Dermis microvascular lymphatic vessel endothelial cell (primary cell): ENCODE measurements at places on chromosomes 2 and 18. TPM values are rescaled to one million over a fixed set of nuclear protein-coding genes. Genes with fewer than 3 reads are reported as not detected.

DNA sequence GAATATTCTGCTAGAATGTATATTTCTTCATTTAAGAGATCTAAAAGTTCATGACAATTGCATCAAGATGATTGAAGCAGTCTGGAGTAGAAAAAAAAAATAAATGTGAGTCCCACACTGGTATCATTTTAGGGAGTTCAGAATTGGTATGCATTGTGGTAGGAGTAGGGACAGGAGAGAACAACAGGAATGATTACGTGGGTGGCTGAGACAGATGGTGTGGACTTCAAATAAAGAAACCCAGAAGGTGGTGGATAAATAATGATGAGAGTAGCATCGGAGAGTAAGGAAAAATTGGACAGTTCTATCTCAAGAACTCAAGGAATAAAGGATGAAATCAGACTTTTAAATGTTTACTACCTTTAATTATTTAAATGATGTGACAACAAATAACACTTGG lies 289.6 kb downstream of the GALNT13 start:
- no peak for DNase-seq

DNA sequence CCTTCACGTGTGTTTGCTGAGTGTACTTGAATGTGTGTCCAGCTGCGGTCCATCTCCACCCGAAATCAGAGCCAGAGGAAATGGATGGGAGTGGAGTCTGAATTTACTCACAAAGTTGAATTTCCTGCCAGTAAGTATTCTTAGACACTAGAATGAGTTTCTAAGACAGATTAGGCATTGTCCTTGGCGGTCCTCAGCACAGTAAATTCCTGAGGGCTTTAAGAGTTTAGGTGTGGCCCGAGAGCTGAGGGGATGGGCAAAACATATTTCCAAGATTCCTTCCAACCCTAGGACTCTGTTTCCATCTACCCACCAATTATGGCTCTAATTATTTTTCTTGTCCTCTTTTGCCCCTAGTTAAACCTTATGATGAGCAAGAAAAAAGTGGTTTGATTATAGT lies 90.3 kb upstream of the PHLPP1 start:
- DNase-seq: no peak

GRCh38 chr2:202406445-202406978 lies 30.4 kb downstream of the BMPR2 start:
- no peak for DNase-seq

DNA sequence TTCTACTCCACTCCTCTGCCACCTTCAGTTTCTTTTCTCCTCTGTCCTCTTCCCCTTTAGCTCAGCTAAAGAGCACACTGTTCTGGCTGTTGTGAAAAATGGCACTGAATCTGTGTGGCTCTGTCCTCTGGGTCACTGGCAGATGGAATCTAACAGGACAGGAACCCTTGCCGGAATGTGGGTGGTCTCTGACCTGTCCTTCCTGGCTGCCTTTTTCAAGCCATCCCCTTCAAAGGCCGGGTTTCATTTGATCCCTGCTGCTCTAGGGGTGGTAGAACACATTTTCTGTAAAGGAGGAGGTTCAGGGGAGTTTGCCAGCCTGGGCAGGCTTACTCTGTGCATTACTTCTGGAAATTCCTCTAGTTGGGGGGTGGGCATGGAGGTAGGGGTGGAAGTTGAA lies 29.9 kb downstream of the MTCL1 start:
- no peak for DNase-seq

GRCh38 chr2:140256080-140256479 lies 1475.9 kb upstream of the NXPH2 start:
- DNase-seq: no peak

GRCh38 chr2:109558076-109558882 lies 55.5 kb downstream of the SEPTIN10 start:
- peak; percentile 98 for DNase-seq

- DNase-seq: no peak
Observed at GRCh38 chr2:206716623-206717022, 1.6 kb downstream of the DYTN start.

- DNase-seq: no peak
Observed at GRCh38 chr18:75467281-75467795, 39.8 kb upstream of the SMIM21 start.

CD8B2 gene
- not detected in 2 replicates for total RNA-seq

DNA sequence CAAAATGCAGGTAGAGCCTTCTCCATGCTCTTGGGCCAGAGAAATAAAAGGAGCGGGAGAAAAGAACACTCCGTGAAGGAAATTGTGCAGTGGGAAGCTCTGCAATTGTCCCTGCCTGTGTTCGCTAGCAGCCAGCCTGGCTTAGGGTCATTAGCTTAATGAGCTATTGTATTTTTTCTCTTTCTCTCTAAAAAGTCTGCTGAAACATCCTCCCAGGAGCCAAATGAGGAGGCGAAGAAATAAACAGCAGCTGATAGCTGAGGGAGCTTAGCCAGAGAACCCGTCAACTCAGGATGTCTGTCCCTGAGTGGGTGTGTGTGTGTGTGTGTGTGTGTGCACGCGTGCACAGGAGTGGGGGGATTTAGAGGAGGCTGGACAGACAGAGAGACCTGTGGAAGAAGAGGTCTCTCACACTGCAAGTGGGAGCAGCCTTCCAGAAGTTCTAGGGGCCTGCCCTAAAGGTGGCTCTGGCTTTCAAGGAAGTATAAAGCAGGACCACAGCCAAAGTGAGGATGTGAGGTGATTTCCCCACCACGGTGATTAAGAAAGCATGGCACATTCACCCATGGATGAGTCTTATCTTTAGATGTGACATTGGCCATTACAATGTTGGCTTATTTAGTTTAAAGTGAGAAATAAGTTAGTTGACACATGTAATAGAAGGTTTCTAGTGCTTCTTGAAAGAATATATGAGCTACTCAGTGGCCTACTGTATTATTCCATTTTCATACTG lies 690.4 kb downstream of the RNF144A start:
- no peak for DNase-seq

GRCh38 chr18:3226048-3226447 lies 6.3 kb upstream of the MYOM1 start:
- no peak for DNase-seq

GRCh38 chr2:88218981-88219380 lies 48.8 kb downstream of the THNSL2 start:
- no peak for DNase-seq

- no peak for DNase-seq
Observed at GRCh38 chr2:186130748-186131641, 355.1 kb upstream of the ZC3H15 start.

GRCh38 chr18:21490748-21491147 lies 109.8 kb downstream of the ESCO1 start:
- DNase-seq: no peak

- DNase-seq: no peak
Observed at GRCh38 chr2:199727306-199727705, 123.7 kb downstream of the FTCDNL1 start.

DNA sequence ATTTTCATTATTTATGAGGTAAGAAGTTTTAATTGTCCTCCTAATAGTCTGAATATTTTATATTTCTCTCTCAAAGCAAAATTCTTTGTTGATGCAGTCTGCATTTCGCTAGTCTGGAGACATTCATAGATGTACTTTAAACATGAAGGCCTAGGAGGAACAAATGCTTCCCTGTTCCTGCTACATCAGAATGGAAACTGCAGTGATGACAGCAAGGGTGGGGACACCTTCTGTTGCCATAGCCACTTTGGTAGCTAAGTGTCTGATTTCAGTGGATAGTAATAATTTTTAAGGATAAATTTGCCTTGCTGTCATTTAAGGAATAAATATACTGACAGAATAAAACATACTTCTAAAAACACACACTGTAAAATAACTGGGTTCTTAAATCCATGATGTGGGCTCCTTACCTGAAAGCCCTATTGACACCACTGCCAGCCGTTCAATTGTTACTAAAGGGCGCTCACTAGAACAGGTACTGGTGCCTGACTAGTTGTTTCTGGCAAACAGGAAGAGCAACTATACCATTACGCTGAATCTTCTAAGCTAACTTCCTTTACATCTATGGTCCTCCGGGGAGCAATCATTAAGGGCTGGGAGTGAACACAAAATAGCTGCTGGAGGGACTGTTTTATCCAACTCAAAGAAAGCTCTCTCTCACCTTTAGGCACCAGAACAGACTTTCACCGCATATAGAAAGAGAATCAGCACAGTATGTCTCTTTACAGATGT lies 88.2 kb downstream of the TMEM131 start:
- DNase-seq: no peak

DNA sequence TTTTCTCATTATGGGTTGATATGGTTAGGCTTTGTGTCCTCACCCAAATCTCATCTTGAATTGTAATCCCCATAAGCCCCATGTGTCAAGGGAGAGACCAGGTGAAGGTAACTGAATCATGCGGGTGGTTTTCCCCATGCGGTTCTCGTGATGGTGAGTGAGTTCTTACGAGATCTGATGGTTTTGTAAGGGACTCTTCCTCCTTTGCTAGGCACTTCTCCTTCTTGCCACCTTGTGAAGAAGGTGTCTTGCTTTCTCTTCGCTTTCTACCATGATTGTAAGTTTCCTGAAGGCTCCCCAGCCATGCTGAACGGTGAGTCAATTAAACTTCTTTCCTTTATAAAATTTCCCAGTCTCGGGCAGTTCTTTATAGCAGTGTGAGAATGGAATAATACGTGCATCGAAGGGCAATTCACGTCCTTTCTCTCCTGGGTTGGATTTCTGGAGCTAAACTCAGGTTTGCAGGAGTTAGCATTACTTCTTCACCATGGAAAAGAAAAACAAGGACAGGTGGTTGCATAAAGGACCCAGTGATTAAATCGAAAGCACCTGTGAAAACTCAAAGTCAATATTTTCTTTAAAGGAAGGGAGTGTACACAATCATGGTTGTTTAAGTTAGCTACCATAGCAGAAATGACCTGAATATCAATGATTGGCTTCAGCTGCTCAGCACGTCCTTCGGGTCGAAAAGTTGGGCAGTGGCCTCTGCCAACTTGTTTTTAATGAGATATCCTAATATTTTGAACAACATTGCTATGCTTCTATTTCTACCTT lies 54.1 kb downstream of the CDC42EP3 start:
- no peak for DNase-seq

DNA sequence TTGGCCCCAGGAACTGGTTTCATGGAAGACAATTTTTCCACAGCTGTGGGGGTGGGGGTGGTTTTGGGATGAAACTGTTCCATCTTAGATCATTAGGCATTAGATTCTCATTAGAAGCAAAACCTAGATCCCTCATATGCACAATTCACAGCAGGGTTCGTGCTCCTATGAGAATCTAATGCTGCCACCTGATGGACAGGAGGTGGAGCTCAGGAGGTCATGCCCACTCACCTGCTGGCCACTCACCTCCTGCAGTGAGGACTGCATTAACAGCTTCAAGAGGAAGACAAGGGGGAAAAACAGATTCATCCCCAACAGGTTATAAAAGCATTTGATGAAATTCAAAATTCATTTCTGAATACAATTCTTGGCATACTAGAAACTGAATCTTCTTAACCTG lies 38.5 kb downstream of the THAP4 start:
- peak; percentile 37 for DNase-seq

- no peak for DNase-seq
Observed at GRCh38 chr18:26416652-26417150, 131.7 kb downstream of the KCTD1 start.
